ENCODE measurements at places on chromosomes 6 and 20.

DNA sequence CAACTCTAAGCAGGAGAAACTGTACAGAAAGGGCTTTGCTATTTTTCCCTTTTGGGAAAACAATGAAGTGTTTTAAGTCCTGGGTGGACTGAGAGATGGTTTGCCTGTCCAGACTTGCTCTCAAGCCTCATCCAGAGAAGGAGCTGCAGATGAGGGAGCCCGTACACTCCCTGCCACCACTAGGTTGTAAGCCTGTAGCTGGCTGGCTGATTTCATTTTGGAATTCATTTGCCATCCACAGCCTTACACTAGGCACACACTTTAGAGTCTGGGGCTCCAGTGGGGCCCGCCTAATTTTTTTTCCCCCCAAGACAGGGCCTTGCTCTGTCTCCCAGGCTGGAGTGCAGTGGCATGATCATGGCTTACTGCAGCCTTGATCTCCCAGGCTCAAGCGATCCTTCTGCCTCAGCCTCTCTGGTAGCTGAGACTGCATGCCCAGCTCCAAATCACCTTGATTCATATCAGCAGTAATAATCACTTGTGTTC, 28.4 kb downstream of the POFUT1 start:
- DNase-seq: no peak

- no peak for DNase-seq
Observed at GRCh38 chr6:104862456-104862855, 2.7 kb upstream of the HACE1 start.

- no peak for DNase-seq
Observed at GRCh38 chr6:158372574-158372973, 60.3 kb downstream of the TULP4 start.

GRCh38 chr6:155454008-155454407, 1.6 kb downstream of the NOX3 start:
- DNase-seq: no peak
